ENCODE measurements at places on chromosomes 16 and 17.

GRCh38 chr17:49575679-49576087 lies at the start of gene NXPH3:
NXPH3 (plus strand) TSS chr17:49575871; CDS start chr17:49576220, 349 bp downstream.
- H3K4me3 ChIP-seq = peak within 1 kb of the TSS; percentile 87
- peaks cover 16% of the 10 kb centered on the region for H3K4me1 ChIP-seq
- no peak within 1 kb of the TSS for H3K27ac ChIP-seq
- H3K36me3 ChIP-seq = no peaks in the 10 kb centered on the region
- peak; percentile 89 for DNase-seq
- H3K27me3 ChIP-seq = no peaks in the 10 kb centered on the region

DNA sequence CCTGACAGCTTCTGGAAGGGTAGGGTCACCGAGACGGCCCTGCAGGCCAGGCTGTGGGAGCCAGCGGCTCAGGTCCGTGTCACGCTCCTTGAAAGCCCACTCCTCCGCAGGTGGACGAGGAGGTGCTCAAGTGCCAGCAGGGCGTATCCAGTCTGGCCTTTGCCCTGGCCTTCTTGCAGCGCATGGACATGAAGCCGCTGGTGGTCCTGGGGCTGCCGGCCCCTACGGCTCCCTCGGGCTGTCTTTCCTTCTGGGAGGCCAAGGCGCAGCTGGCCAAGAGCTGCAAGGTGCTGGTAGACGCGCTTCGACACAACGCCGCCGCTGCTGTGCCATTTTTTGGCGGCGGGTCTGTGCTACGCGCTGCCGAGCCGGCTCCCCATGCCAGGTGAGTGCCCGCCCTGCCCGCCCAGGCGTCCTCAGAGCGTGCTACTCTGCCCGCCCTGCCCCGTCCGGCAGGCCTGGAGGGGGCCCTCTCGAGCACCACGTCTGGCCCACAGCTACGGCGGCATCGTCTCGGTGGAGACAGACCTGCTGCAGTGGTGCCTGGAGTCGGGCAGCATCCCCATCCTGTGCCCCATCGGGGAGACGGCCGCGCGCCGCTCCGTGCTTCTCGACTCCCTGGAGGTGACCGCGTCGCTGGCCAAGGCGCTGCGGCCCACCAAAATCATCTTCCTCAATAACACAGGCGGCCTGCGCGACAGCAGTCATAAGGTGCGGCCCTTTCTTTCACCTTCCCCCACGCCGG lies 1.3 kb downstream of the NAGS start:
- no peak for DNase-seq
- peak overlapping the region; percentile 50 for H3K4me3 ChIP-seq
- peaks cover 25% of the 10 kb centered on the region for H3K4me1 ChIP-seq

DNA sequence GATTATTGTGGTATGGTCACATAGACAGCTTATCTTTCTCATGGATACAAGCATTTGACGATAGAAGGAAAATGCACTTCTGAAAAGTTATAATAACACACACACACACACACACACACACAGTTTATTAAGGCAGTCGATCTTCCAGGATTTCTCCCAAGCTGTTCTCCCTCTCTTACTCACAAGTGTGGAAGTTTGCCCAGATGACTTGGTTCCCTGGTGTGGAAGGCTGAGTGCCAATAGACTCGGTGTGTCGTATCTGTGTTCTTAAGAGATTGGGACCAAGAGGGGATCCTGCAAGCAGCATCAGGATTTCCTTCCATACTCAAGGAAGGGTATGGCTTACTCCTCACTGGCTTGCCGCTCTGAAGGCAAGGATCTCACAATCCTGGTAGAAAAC lies 279.6 kb downstream of the HS3ST3B1 start:
- no peaks in the 10 kb centered on the region for H3K27me3 ChIP-seq
- H3K4me1 ChIP-seq = no peaks in the 10 kb centered on the region
- H3K4me3 ChIP-seq = no peak overlapping the region
- DNase-seq = no peak
- H3K36me3 ChIP-seq = no peaks in the 10 kb centered on the region

DNA sequence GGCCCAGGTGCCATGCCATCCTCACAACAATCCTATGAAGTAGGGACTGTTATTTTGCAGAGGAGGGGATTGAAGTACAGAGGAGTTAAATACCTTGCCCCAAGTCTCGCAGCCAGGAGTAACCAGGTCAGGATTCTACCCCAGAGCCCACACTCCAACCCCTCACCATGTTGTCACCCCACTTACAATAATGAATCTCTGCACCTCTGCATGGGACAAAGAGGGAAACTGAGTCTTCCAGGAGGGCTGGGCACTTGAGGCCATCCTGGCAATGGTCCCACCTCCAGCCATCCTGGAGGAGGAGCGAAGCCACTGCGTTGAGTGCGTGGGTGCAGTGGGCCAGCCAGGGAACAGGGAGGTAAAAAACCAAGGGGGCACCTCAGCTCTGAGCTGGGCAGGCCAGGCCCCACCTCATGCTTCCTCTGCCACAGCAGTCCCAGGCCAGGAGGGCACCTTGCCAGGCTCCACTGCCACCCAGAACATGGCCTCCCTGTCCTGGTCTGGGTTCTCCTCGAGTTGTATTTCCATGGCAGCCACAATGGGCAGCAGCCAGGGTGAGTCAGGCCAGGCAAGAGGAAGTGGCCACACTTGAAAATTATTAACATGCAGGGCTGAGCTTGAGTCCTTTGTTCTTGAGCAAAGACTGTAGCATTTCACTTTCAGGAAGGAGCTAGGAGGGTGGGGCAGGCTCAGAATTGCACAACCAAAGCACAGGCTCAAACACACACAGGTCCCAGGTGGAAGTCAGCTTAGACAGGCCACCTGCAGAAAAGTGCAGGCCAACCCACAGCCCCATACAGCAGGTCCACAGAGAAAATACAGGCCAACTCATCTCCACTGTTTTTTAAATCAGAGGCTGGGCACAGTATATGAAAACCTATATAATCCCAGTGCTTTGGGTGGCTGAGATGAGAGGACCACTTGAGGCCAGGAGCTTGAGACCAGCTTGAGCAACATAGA lies 52.1 kb downstream of the CUEDC1 start:
- DNase-seq = peak; percentile 89
- H3K4me1 ChIP-seq = peaks cover 74% of the 10 kb centered on the region
- H3K36me3 ChIP-seq = no peaks in the 10 kb centered on the region
- no peak overlapping the region for H3K4me3 ChIP-seq

- DNase-seq = no peak
- no peak overlapping the region for H3K4me3 ChIP-seq
- no peak overlapping the region for H3K27ac ChIP-seq
- H3K4me1 ChIP-seq = no peaks in the 10 kb centered on the region
- H3K27me3 ChIP-seq = no peaks in the 10 kb centered on the region
- no peaks in the 10 kb centered on the region for H3K36me3 ChIP-seq
These were observed 2.6 kb downstream of the TMEM220 start for GRCh38 chr17:10727192-10727591.

- no peaks in the 10 kb centered on the region for H3K4me1 ChIP-seq
- DNase-seq = no peak
- H3K27ac ChIP-seq = no peak overlapping the region
- H3K27me3 ChIP-seq = no peaks in the 10 kb centered on the region
These were observed 4.0 kb downstream of the NDEL1 start for GRCh38 chr17:8439681-8440080.

- no peaks in the 10 kb centered on the region for H3K36me3 ChIP-seq
- no peak overlapping the region for H3K4me3 ChIP-seq
- H3K27me3 ChIP-seq = no peaks in the 10 kb centered on the region
- DNase-seq = no peak
- H3K27ac ChIP-seq = peak overlapping the region; percentile 87
These were observed 6.8 kb downstream of the FHOD1 start for GRCh38 chr16:67240506-67240905.

GRCh38 chr16:57773655-57774295 lies 28.5 kb downstream of the KIFC3 start:
- no peaks in the 10 kb centered on the region for H3K4me1 ChIP-seq
- no peaks in the 10 kb centered on the region for H3K27me3 ChIP-seq
- no peak for DNase-seq
- no peak overlapping the region for H3K4me3 ChIP-seq
- peaks cover 1% of the 10 kb centered on the region for H3K36me3 ChIP-seq

- no peak overlapping the region for H3K27ac ChIP-seq
- no peaks in the 10 kb centered on the region for H3K27me3 ChIP-seq
- H3K4me1 ChIP-seq = no peaks in the 10 kb centered on the region
- DNase-seq = no peak
- peaks cover 9% of the 10 kb centered on the region for H3K36me3 ChIP-seq
These were observed 55.1 kb downstream of the PLD6 start for GRCh38 chr17:17151055-17151454.

- H3K4me3 ChIP-seq = no peak overlapping the region
- H3K27me3 ChIP-seq = no peaks in the 10 kb centered on the region
- H3K4me1 ChIP-seq = peaks cover 9% of the 10 kb centered on the region
- H3K27ac ChIP-seq = peak overlapping the region; percentile 42
These were observed 4.6 kb upstream of the PLK1 start for GRCh38 chr16:23673971-23674614.

DNA sequence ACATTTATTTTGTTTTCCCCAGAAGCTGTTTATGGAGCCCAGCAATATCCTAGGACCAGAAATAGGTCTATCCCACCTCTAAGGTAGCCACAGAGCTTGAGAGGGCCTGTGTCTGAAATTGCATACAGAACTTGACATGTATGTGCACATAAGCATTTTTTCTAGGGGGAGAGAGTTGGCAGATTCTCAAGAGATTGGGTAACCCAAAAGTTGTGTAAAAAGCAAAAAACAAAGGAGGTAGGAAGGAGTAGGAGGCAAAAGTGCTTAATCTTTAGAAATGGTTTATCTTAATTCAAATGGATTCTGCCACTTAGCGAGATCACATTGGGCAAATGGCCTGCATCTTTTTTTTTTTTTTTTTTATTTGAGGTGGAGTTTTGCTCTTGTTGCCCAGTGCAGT lies 3.5 kb downstream of the PLK1 start:
- no peak for DNase-seq
- no peak overlapping the region for H3K27ac ChIP-seq
- H3K4me1 ChIP-seq = peaks cover 19% of the 10 kb centered on the region
- peaks cover 7% of the 10 kb centered on the region for H3K36me3 ChIP-seq

DNA sequence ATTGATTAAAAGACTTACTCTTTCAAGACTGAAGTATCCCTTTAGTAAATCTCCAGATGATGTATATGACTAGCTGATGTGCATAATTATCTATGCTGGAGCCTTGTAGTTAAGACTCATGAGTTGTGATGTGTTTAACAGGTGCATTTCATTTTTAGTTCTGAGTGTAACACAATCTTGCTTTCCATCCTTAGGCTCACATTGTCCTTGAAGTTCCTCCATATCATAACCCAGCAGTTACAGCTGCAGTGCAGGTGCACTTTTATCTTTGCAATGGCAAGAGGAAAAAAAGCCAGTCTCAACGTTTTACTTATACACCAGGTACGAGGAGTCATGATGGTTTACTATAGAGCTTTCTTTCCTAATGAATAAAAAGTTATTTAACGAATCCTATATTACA lies 52.9 kb downstream of the ESRP2 start:
- no peaks in the 10 kb centered on the region for H3K4me1 ChIP-seq
- no peak overlapping the region for H3K4me3 ChIP-seq
- no peaks in the 10 kb centered on the region for H3K27me3 ChIP-seq
- no peak for DNase-seq
- H3K36me3 ChIP-seq = peaks cover 3% of the 10 kb centered on the region

GRCh38 chr17:9977180-9977575 lies 72.1 kb upstream of the RCVRN start:
- H3K36me3 ChIP-seq = no peaks in the 10 kb centered on the region
- no peaks in the 10 kb centered on the region for H3K27me3 ChIP-seq
- no peaks in the 10 kb centered on the region for H3K4me1 ChIP-seq
- DNase-seq = no peak
- H3K27ac ChIP-seq = no peak overlapping the region
- H3K4me3 ChIP-seq = no peak overlapping the region

- no peak overlapping the region for H3K27ac ChIP-seq
- H3K4me3 ChIP-seq = no peak overlapping the region
- no peaks in the 10 kb centered on the region for H3K27me3 ChIP-seq
- peaks cover 19% of the 10 kb centered on the region for H3K4me1 ChIP-seq
- DNase-seq = no peak
These were observed 47.0 kb downstream of the PGS1 start for GRCh38 chr17:78425429-78425828.

DNA sequence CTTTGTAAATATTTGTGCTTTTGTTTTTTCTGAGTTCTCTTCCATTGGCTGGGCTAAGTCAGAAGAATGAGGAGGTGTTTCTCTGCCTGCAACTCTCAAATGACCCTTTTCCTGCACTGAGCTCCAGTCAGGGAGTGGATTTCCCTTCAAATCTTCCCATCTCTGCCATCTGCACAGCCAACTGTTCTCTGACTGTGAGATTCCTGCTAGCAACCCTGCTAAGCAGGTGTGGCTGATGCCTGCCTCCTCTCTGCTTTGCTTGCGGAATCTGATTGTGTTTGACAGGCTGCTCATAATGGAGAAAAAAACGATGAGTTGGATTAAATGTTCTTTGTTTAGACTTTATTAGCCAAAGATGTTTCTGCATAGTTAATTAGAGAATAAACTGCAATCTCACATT lies 519.8 kb downstream of the TMEM114 start:
- DNase-seq = no peak
- no peak overlapping the region for H3K4me3 ChIP-seq
- no peaks in the 10 kb centered on the region for H3K4me1 ChIP-seq
- no peaks in the 10 kb centered on the region for H3K36me3 ChIP-seq

- DNase-seq = no peak
- no peaks in the 10 kb centered on the region for H3K36me3 ChIP-seq
- no peaks in the 10 kb centered on the region for H3K4me1 ChIP-seq
These were observed 81.8 kb downstream of the PRKCB start for GRCh38 chr16:23917621-23918020.

DNA sequence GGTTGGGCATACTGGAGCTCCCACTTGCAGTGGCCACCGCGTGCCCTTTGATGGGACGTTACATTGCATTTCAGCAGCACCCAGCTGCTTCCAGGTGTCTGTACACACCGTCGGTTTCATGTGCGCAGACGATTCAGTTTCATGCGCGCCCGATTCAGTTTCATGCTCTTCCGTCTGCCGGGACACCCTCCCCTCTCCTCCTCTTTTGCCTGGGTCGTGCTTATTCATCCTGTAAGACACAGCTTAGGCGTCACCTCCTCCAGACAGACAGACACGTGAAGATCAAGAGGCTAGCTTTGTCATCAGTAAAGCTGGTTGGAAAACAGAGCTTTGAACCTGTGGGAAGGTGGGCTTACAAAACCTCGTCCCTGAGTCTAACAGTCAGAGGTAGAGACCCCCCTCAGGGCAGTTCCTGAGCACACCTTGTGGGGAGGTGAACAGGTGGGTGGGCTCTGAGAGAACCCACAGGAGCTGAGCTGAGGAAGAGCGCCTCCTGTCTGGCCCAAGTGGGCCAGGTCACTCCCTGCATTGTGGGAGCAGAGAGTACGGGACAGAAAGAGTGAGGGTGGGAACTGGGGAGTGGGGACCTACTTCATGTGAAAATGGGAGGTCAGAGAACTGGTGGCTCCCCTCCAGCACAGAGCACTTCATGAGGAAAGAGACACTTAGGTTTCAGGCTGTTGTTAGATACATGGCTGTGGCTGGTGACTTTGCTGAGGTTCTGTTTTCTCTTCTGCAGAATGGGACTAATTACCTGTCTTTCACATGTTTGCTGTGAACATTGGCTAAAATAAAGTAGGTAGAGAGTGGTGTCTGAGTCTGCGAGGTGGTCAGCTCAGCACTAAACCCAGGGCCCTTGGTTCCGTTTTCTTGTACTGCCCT lies 122.1 kb downstream of the SNX29 start:
- no peak overlapping the region for H3K4me3 ChIP-seq
- no peak for DNase-seq
- H3K27ac ChIP-seq = peak overlapping the region; percentile 76

GRCh38 chr17:44759086-44759915 lies 513 bp downstream of the ADAM11 start:
- no peaks in the 10 kb centered on the region for H3K27me3 ChIP-seq
- H3K4me3 ChIP-seq = peak overlapping the region; percentile 56
- no peak for DNase-seq
- no peak overlapping the region for H3K27ac ChIP-seq
- peaks cover 7% of the 10 kb centered on the region for H3K4me1 ChIP-seq

All from Caco-2 (cell line).